ENCODE measurements at places on chromosomes 12 and 14. TPM values are rescaled to one million over a fixed set of nuclear protein-coding genes. Genes with fewer than 3 reads are reported as not detected.

Gene LYZ
- not detected for total RNA-seq

Gene TAMALIN
- total RNA-seq, result 32.4 TPM

Gene ING4
- 48.1 TPM for total RNA-seq

Gene GLIPR1
- total RNA-seq, result 2.3 TPM

Gene PTPRB
- total RNA-seq, result 124 TPM

Gene TEX52
- total RNA-seq, result under 0.01 TPM

Gene PPHLN1
- 66.8 TPM for total RNA-seq

Gene KRAS
- total RNA-seq, result 43.5 TPM

Gene FOXG1
- total RNA-seq, result not detected

Gene FKBP4
- total RNA-seq, result 32.0 TPM

Gene LRFN5
- not detected for total RNA-seq

Gene PPP1R1A
- total RNA-seq, result not detected

Gene MYH6
- not detected for total RNA-seq

Gene SYT1
- total RNA-seq, result 5.2 TPM

Gene EMP1
- total RNA-seq, result 125 TPM

Gene GPRC5D
- total RNA-seq, result not detected

Gene TAS2R8
- 0.11 TPM for total RNA-seq

Gene FGF23
- total RNA-seq, result not detected

Gene GPR68
- 0.34 TPM for total RNA-seq

Gene GPX2
- total RNA-seq, result not detected

Gene GALNT8
- total RNA-seq, result 0.09 TPM

Gene CACNA1C
- 0.33 TPM for total RNA-seq

Gene RASSF9
- 6.1 TPM for total RNA-seq

Gene TCTN2
- total RNA-seq, result 2.9 TPM

Gene TMEM30B
- total RNA-seq, result 0.43 TPM

Gene ATL1
- 1.3 TPM for total RNA-seq

Gene INF2
- 26.5 TPM for total RNA-seq

Gene KRT75
- total RNA-seq, result not detected

Gene HOXC4
- not detected for total RNA-seq

Gene RFX4
- not detected for total RNA-seq

Gene GPR137C
- 1.1 TPM for total RNA-seq

Gene RBP5
- 0.22 TPM for total RNA-seq

Gene SIRT4
- total RNA-seq, result 2.5 TPM

Gene TPH2
- not detected for total RNA-seq

Gene PAX9
- total RNA-seq, result under 0.01 TPM

Gene SLC6A15
- 1.0 TPM for total RNA-seq
